ENCODE measurements at places on chromosomes 11 and 22.
A peak's percentile ranks its signal among the peaks of the same experiment; 100 is the strongest.

DNA sequence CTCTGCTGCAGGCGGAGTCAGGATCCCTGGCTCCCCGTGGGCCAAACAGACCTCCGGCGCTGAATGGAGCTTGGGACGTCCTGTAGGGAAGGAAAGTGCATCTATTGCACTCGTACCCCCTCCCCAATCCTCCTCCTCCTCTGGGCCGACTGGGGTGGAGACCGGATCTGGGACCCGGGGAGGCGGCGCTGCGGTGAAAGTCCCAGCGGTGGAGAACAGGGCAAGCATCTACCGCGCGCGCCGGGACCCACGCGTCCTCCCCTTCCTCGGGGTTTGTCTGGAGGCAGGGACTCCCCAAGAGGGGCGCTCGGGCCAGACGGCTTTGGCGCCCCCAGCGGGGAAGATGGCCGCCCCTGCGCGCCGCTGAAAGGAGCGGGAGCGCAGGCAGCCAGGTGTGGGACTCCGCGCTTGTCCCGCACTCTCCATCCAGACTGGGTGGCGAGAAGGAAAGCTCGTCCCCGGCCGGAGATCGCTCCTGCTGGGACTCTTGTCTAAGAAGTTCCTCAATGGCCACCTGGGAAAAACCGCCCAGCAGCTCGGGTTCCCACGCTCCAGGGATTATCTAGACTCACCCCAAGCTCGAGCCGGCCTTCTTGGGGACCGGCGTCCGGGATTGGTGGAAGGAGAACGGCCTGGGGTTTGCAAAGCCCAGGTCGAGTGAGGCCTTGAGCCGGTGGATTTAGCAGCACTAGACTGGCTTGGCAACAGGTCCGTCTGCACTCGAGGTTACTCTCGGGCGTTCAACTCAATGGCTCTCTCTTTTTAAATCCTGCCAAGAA is 718 bp downstream of the FADS2 start:
- peak; percentile 47 for DNase-seq

DNA sequence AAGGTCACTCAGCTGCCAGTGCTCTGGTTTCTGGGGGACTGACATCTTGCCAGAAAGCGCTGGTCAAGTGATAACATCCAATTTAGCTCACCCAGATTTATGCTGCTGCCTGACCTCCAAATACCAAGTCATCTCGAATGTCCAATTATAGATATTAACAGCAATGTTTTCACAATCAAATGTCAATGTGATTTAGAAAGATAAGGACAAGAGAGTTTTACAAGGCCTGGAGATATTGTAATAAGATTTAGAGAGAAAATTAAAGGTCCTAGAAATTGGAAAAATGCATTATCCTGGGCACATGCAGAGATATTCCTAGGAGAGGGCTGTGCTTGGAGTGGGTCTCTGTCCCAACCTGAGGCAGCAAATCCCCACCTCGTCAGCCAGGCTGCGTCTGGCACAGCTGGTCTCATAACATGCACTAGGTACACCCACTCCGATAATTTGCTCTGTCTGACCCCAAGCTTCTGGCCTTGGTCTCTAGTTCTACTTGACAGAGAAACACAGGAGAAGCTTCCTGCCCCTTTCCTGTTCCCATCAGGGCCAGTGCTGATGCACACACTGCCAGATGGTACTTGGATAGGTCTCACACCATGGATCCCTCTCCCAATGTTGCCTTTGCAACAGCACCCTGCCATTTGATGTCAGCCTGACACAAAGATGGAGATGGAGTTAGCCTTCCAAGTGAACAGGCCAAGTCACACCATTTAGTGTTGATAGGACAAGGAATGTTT is 28.6 kb downstream of the USH1C start:
- DNase-seq: no peak

DNA sequence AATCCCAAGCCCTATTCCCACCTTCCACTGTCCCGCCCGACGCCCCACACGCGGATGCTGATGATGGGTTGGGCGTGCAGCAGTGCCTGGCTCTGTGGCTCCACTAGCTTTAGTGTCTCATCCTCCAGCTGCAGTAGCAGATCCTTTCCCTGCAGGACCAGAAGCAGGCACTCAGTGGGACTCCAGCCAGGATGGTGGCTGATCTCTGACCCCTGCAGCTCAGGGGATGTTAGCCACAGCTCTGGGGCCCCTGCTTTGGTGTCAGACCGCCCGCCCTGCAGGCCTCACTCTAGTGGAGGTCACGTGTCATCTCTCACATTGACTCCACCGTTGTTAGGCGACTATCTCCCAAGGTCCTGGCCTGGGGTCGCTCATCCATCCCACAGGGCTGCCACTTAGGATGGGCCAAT is 11.8 kb downstream of the SMPD1 start:
- DNase-seq: no peak

GRCh38 chr11:12871788-12872321 is 137.3 kb upstream of the RASSF10 start:
- DNase-seq: no peak

DNA sequence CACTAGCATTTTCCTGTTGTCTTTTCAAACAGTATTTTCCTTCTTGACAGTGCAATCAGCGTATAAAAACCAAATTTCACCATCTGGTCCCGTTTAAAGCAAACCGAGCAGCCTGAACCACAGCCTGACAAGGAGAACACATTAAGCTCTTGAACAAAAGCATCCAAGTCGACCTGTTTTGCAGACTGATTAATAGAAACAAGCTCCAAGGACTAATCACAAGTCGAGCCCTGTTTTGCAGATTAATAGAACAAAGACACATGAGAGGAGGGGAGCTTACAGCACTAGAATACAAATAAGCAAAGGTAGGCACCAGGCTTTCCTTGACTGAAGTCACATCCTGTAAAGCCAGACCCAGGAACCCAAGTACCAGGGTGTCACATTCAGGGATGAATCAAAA is 104.8 kb downstream of the MPPED2 start:
- no peak for DNase-seq

DNA sequence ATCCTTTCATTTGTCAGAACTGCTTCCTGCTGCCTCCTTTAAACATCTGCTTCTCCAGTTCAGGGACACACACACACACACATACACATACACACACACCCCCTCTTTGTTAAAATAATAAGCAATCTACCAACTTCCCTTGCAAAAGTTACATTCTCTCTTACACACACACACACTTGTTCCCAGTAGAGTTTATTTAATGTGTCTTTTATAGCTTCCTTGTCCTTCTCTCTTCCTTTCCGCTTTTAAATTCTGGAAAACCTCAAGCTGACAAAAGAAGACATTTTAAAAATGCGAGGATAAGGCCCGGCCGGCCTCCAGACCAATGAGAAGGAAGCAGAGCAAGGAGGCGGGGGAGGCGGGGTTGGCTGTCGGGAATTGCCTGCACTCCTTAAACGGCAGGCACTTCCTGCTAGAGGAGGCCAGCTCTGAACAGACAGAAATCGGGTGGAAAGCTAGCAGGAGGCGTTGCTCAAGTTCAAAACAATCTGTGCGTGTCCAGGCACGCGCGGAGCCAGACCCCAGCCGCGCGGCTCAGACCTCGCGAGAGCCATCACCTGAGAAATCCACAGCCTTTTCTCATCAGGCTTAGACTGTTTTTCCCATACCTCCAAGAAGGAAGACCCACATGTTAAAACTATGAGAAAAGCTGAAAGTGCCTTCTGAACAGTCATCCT is 99.9 kb downstream of the MAML2 start:
- peak; percentile 97 for DNase-seq

GRCh38 chr11:86117712-86118063 is 48.8 kb upstream of the PICALM start:
- no peak for DNase-seq

GRCh38 chr11:72730737-72731136 is 21.5 kb downstream of the ARAP1 start:
- DNase-seq: no peak

DNA sequence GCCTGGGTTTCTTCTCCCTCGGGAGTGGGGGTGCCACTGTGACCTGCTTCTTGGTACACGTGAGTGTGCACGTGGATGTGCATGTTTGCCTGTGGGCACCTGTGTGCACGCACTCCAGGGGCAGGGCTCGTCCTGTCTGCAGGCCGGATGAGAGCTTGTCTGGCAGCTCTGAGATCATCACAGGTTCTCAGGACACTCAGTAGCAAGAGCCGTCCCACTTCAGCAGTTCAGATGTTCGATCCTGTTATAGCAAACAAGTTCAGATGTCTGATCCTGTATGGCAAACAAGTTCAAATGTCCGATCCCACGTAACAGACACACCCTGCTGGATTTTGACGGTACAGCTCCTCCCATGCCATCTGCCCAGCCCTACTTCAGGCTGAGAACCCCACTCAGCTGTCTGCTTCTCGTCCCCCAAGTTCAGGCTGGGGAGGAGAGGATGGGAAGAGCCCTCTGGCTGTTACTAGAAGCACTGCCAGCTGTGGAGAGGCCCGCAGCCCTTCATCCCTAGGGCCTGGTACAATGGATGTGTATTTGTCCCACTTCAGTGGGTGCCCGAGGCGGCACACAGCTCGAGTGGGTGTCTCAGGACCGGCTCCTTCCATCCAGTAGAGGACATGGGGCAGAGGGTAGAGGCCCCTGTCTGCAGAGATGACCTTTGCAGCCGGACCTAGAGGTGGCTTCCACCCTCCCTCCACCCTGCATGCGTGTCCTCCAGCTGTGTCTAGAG is 1126.9 kb downstream of the BRD1 start:
- DNase-seq: no peak

GRCh38 chr11:103682318-103683184 is 353.9 kb upstream of the DDI1 start:
- peak; percentile 67 for DNase-seq

- peak; percentile 73 for DNase-seq
Observed at GRCh38 chr11:119373921-119374631, 7.4 kb downstream of the USP2 start.

DNA sequence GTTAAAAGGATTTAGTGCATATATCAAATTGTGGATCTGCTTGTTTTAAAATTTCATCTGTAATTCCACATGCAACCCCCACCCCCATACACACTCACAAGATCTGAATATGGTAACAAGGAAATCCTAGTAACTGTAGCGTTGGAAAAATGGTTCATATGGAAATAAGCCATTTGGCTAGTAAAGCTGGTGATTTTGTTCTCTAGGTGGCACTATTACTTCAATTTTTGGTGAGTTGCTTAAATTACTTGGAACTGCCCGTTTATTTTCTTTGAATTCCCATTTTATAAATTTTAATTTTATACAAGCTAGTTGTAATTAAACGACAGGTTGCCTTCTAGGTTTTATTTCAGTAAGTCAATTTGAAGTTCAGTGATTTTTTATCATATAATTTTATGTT is 5.3 kb downstream of the BDNF start:
- peak; percentile 26 for DNase-seq

- no peak for DNase-seq
Observed at GRCh38 chr22:23827351-23827995, 11.3 kb downstream of the DERL3 start.

DNA sequence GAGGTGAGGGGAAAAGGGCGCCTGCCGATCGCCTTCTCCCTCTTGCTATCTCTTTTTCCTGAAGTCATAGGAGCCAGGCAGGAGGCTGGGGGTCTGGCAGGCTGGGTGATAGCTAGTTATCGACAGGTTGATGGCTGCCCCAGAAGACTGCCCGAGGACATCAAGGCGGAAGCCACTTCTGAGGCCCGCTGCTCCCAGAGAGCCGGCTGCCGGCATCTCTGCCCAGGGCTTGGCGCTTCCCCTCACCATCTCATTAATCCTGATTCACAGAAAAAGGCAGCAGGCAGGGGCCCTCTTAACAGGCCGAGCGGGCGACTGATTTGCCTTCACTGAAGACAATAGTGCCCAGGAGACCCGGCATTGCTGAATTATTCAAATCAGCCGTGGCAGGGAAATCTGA is 124.2 kb downstream of the MIAT start:
- DNase-seq: peak; percentile 2

GRCh38 chr11:73194034-73194507 is 24.0 kb upstream of the P2RY2 start:
- DNase-seq: no peak

- DNase-seq: no peak
Observed at GRCh38 chr11:86374586-86374985, at the start of gene CCDC81. CCDC81 (plus strand) TSS chr11:86374887; CDS start chr11:86375164, 277 bp downstream.

GRCh38 chr11:13261591-13262061 is 16.0 kb upstream of the BMAL1 start:
- no peak for DNase-seq

GRCh38 chr22:38338772-38339379 is 21.6 kb upstream of the CSNK1E start:
- no peak for DNase-seq

- DNase-seq: no peak
Observed at GRCh38 chr11:92846491-92847125, 122.8 kb upstream of the MTNR1B start.

- DNase-seq: no peak
Observed at GRCh38 chr22:46551321-46551720, 13.9 kb upstream of the CELSR1 start.

DNA sequence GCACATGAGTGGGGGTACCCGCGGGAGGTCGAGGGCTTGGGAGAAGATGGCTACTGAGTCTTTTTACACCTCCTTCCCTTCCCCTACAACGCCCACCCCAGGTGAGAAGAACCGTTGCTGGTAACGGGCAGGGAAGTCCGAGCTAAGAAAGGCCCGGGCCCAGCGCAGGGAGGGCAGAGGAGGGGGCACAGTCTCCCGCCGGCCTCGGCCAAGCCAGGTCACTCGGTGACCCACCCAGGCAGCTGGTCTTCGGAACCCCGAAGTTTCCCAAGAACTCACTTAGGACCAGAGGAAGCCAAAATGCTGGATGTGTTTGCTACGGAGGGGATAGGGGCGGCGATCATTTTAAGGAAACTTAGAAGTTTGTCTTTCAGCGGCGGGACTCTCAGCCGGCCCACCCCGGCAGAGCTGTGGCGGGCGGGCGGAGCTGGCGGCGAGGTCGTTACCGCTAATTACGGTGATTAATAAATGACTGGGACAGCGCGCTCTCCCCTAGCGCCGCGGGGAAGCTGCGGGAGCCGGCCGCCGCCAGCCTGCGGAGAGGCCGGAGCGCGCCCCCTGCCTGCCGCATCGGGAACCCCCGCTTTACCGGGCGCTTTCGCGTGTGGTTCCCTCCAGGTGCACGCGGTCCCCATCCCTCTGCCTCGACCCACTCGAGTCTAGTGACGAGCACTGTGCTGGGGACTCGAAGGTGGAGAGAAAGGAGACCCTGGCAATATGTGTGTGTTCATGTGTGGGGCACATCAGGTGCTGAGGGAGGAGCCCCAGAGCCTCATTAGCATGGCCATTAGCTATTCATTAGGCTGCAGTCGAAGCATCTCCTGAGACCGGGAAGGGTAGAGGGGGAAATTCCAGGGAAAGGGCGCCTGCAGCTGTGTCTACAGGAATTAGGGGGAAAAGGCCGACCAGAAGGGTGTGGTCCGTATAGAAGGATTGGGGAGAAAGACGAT is 945 bp downstream of the ROBO3 start:
- DNase-seq: no peak

DNA sequence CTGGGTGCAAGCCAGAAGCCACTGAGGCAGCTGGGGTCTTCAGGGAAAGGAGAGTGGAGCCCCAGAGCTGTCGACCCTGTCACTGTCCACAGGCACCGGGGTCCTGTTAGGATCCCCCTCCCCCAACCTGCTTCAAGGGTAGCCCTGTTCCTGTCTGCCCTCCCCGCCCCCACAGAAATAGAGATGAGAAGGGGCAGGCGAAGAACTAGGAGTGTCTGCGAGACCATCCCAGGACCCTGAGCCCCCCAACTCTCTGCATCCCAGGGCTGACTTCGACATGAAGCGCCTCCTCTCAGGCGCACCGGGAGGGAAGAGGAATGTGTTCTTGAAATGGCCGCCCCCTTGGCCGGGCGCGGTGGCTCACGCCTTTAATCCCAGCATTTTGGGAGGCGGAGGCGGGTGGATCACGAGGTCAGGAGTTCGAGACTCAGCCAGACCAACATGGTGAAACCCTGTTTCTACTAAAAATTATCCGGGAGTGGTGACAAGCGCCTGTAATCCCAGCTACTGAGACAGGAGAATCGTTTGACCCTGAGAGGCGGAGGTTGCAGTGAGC is 607 bp upstream of the ZNF70 start:
- peak; percentile 3 for DNase-seq

- DNase-seq: no peak
Observed at GRCh38 chr11:128409476-128409875, 177.9 kb downstream of the ETS1 start.
